ENCODE measurements at places on chromosomes 13 and 19. TPM values are rescaled to one million over a fixed set of nuclear protein-coding genes. Genes with fewer than 3 reads are reported as not detected.
A peak's percentile ranks its signal among the peaks of the same experiment; 100 is the strongest.

The TMEM190 gene
- total RNA-seq: not detected

GRCh38 chr13:112820318-112820717, 130.5 kb downstream of the ATP11A start:
- DNase-seq: no peak
- H3K27ac ChIP-seq: no peak overlapping the region
- H3K36me3 ChIP-seq: no peaks in the 10 kb centered on the region
- no peak overlapping the region for H3K4me3 ChIP-seq
- no peaks in the 10 kb centered on the region for H3K27me3 ChIP-seq
- H3K4me1 ChIP-seq: no peaks in the 10 kb centered on the region

- H3K36me3 ChIP-seq: no peaks in the 10 kb centered on the region
- H3K27me3 ChIP-seq: no peaks in the 10 kb centered on the region
- H3K4me3 ChIP-seq: peak overlapping the region; percentile 30
- H3K4me1 ChIP-seq: no peaks in the 10 kb centered on the region
- peak overlapping the region; percentile 64 for H3K27ac ChIP-seq
Observed at GRCh38 chr13:114118511-114119123, 13.8 kb downstream of the RASA3 start.

- H3K4me3 ChIP-seq: no peak overlapping the region
- no peaks in the 10 kb centered on the region for H3K36me3 ChIP-seq
- DNase-seq: no peak
Observed at GRCh38 chr13:113785051-113786010, 26.3 kb downstream of the TMEM255B start.

DNA sequence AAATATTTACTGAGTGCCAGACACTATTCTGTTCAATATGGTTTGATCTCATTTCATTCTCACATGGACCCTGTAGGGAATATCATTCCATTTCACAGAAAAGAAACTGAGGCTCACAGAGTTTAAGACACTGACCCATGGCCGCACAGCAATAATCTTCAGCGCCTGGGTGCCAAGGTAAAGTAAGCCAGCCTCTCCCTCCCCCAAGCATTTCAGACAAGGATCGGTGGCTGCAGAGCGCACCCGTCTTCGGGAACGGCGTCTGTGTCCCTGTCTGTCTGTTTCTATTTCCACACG, 4.3 kb upstream of the PDE4A start:
- no peak overlapping the region for H3K27ac ChIP-seq
- H3K36me3 ChIP-seq: no peaks in the 10 kb centered on the region

The NRTN gene
- 0.48 TPM for total RNA-seq

- no peaks in the 10 kb centered on the region for H3K27me3 ChIP-seq
- no peaks in the 10 kb centered on the region for H3K36me3 ChIP-seq
- H3K4me1 ChIP-seq: no peaks in the 10 kb centered on the region
- DNase-seq: no peak
Observed at GRCh38 chr19:28445826-28446225, 767.1 kb downstream of the UQCRFS1 start.

The CLEC11A gene
- total RNA-seq: 20.6 TPM

DNA sequence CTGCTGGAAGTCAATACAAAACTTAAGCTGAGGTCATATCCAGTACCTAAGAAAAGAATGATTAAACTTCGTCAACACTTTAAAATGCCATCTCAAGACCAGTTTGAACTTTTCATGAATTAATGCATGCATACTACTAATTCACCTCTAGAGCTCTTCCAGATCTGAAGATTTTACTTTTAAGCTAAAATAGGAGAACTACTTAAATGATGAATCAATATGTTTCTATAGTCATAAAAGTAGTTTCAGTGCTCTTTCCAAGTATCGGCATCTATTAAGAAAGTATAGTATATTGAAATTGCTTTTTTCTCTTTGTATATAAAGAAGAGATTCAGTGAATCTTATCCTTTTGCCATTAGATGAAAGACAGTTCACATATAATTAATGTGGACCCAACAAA, 1123.9 kb downstream of the PCDH9 start:
- no peaks in the 10 kb centered on the region for H3K27me3 ChIP-seq
- H3K4me3 ChIP-seq: no peak overlapping the region
- H3K4me1 ChIP-seq: no peaks in the 10 kb centered on the region
- DNase-seq: no peak
- no peaks in the 10 kb centered on the region for H3K36me3 ChIP-seq

The KCNJ14 gene
- total RNA-seq: 0.80 TPM

- no peak for DNase-seq
- H3K36me3 ChIP-seq: no peaks in the 10 kb centered on the region
- no peaks in the 10 kb centered on the region for H3K27me3 ChIP-seq
- no peaks in the 10 kb centered on the region for H3K4me1 ChIP-seq
- no peak overlapping the region for H3K27ac ChIP-seq
- H3K4me3 ChIP-seq: no peak overlapping the region
Observed at GRCh38 chr19:53041366-53041765, 3.2 kb upstream of the ERVV-2 start.

GRCh38 chr19:34459614-34460013, 21.9 kb upstream of the WTIP start:
- H3K27me3 ChIP-seq: no peaks in the 10 kb centered on the region
- no peaks in the 10 kb centered on the region for H3K4me1 ChIP-seq
- no peak overlapping the region for H3K27ac ChIP-seq
- H3K4me3 ChIP-seq: no peak overlapping the region
- peaks cover 3% of the 10 kb centered on the region for H3K36me3 ChIP-seq

- peaks cover 4% of the 10 kb centered on the region for H3K27me3 ChIP-seq
- DNase-seq: no peak
- H3K4me1 ChIP-seq: no peaks in the 10 kb centered on the region
- H3K36me3 ChIP-seq: no peaks in the 10 kb centered on the region
Observed at GRCh38 chr13:91169321-91170050, 178.0 kb upstream of the MIR17HG start.

The SEMA6B gene
- 3.2 TPM for total RNA-seq

DNA sequence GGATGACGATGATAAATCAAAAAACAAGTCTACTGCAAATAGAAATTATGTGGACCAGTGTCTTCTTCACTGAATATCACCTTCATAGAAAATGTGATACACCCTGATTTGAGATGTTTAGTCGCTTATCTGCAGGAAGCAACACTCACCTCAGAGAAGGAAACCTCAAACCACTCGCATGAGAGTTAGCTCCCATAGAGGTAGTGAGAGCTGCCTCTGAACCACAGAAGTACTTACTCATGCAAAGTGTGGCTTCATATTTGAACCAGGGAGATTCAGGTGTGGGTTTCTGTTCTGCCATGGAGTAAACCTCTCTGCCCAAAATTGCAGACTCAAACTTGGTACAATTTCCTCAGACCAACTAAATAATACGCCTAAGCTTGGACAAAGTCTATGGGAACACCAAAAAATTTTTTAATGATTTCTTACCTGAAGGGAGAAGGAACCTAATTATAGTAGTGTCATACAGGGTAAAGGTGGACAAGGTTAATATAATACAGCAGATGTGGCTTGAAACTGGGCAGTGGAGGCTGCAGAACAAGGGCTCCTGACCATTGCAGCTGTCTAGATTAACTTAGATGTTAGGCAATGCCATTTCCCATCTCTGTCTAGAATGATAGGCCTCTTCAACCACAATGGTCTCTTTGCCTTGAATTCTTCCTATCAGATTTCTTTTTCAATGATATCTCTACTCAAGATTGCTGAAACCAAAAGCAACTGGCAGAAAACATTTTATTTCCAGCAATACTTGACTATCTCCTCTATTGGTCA, 29.6 kb upstream of the RCBTB2 start:
- no peak overlapping the region for H3K27ac ChIP-seq
- DNase-seq: no peak
- H3K36me3 ChIP-seq: no peaks in the 10 kb centered on the region

DNA sequence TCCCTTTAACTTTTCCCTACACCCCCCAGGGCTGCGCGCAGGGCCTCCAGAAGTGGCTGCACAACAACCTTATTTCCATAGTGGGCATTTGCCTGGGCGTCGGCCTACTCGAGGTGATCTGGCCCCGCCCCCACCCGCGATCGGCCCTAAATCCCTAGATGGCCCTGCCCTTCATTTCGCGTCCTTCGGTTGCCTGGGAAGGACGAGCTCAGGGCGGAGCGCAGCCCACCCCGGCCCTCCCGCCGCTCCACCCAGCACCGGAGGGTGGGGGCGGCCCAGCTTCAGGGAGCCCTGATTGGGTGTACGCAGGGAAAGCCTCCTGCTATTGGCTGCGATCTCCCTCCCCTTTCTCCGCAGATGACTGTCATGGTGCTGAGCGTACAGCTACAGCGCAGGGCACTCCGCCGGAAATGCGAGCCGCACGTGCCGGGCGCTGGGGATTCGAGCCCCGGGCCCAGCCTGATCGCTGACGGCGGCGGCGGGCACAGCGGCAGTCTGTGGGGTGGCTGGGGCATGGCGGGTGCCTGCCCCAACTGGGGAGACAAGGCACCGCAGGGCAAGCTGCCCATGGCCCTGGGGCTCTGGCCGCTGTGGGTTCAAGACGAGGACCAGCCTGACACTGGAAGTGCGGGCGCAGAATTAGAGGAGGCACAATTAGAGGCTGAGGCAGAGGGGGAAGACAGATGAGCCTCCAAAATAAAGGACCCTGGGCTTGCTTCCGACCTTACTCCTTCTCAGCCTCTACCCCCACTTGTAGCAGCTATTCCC, 4.3 kb downstream of the CD37 start:
- H3K27me3 ChIP-seq: no peaks in the 10 kb centered on the region
- peak overlapping the region; percentile 56 for H3K4me3 ChIP-seq

GRCh38 chr19:55283548-55284377, at the start of gene BRSK1:
BRSK1 (plus strand) TSS chr19:55283997; CDS start chr19:55284443, 446 bp downstream.
- no peaks in the 10 kb centered on the region for H3K36me3 ChIP-seq
- peak within 1 kb of the TSS; percentile 86 for H3K4me3 ChIP-seq
- no peaks in the 10 kb centered on the region for H3K4me1 ChIP-seq
- H3K27me3 ChIP-seq: no peaks in the 10 kb centered on the region
- DNase-seq: no peak

GRCh38 chr19:14769201-14769600, 9.2 kb downstream of the ADGRE2 start:
- H3K36me3 ChIP-seq: no peaks in the 10 kb centered on the region
- no peaks in the 10 kb centered on the region for H3K27me3 ChIP-seq
- DNase-seq: no peak
- H3K27ac ChIP-seq: no peak overlapping the region
- no peaks in the 10 kb centered on the region for H3K4me1 ChIP-seq

GRCh38 chr13:67369895-67370660, 139.9 kb upstream of the PCDH9 start:
- H3K4me1 ChIP-seq: no peaks in the 10 kb centered on the region
- no peak overlapping the region for H3K4me3 ChIP-seq
- H3K36me3 ChIP-seq: no peaks in the 10 kb centered on the region
- DNase-seq: no peak
